Mesenteric fat pad (tissue), 1 donor: ENCODE measurements at places on chromosomes 12 and 14. TPM values are rescaled to one million over a fixed set of nuclear protein-coding genes. Genes with fewer than 3 reads are reported as not detected.

DNA sequence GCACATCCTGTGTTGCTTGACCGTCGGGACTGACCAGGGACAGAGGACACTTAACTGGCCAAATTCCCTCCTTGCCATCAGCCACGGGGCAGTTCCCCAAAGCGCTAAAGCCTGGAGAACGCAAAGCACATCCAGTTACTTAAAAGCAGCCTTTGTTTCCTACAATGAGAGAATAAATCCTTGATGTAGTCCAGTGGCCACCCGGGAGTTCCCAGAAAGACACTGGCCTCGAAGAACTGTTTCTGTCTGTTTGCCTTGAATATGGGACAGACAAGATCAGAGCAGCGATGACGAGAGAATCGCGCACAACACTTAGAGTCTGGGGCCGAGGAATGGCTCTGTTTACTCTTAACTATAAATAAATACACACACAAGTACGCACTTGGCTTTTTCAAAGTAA is 102.2 kb downstream of the TNFAIP2 start:
- DNase-seq: no peak

DNA sequence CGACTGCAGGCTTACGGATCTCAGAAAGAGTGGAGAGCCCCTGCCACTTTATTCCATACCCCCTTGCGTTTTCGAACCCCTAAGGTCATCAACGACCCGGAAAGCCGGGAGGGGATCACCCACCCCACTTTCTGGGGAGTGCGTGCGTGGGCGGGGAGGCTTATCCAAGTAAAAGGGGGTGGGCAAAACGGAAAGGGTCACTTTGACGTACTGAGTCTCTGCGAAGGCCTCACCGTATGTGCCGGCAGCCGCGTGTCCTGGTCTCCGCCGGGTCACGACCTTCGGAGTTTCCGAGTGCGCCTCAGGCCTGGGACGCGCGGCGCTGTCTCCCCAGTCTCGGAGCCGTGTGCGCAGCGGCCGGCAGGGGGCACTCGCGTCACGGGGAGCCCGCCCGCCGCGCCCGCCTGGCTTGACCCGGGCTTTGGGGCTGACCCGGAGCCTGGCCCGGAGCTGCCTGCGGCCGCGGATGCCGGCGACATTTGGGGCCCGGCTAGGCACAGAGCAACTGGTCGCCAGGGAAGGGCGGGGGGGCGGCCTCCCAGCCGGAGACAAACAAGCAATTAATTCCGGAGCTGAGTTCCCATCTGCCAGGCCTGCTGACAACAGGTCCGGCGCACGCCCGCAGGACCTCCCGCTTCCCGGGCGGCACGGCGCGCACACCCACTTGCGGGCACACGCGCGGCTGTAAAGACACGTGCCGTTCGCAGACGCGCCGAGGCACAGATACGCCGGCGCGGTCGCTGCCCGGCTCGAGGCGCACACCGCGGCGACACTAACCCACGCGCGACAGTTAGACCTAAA is 890 bp upstream of the KIF26A start:
- peak; percentile 90 for DNase-seq

DNA sequence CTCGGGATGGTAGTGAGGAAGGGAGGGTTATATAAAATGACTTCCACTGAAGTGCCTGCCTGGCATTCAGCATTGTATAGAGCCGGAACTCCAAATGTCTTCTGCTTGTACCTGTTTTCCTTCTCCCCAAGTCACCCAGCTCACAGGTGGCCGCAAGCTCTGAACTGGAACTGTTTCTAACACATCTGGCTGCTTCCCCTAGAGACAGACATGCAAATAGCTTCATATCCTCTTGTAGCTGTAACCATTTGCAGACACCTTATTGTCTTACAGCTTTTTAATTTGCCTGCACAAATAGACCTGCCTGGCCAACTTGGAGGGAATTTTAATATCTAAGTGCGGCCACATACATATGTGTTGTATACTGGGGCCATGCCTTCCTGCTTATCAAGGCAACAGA is 126.0 kb downstream of the CHST11 start:
- DNase-seq: peak; percentile 12

- peak; percentile 85 for DNase-seq
Observed at GRCh38 chr14:99809859-99810558, 16.8 kb downstream of the EML1 start.

- no peak for DNase-seq
Observed at GRCh38 chr12:101698800-101699347, 1.4 kb downstream of the CHPT1 start.

DNA sequence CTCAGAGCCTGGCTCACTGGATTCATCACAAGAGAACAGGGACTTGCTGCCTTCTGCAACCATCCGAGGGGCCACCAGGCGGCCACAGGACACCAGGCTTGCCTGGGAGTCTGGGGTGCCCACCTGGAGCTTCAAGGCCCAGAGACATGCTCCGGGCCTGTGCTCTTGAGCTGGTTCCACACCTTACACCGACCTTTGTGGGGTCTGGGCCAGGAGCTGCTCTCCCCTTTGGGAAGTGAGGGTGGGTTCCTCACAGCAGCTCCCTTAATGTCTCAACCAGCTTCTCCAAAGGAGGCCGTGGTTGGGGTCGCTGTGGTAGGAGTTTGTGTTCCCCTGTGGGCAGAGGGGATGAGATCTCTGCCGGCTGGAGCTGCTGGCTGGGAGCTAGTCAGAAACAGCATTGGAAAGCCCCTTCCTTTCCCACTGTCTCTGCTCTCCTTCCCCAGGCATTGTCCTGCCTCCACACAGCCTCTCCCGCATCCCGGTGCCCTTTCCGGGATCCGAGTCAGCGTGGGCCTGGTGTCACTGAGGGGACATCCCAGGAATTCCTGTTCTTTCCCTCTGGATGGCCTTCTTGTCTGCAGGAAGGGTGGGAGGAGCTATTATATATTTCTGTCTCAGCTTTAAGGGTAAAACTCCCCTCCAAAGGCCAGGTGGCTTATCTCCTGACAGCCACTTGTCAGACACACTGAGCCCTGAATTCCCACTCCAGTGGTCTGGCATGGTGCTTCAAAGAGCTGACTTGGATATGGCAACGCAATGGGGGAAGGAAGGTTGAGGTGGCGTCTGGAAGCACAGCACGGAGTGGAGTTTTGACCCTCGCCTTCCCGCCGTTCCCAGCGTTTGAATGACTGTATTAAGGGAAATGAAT is 5.1 kb upstream of the PAPLN start:
- no peak for DNase-seq

Gene GZMH
- total RNA-seq: not detected

- no peak for DNase-seq
Observed at GRCh38 chr12:111453071-111453989, 47.6 kb downstream of the SH2B3 start.

Gene SSPN
- 21.1 TPM for total RNA-seq

Gene KRT6C
- total RNA-seq: not detected

Gene RALGAPA1
- 50.7 TPM for total RNA-seq

Gene ACOT4
- 4.9 TPM for total RNA-seq

GRCh38 chr12:25187781-25188180 is 7.2 kb downstream of the DNAI7 start:
- no peak for DNase-seq

- no peak for DNase-seq
Observed at GRCh38 chr12:107478881-107479280, 206.7 kb upstream of the PWP1 start.

GRCh38 chr14:59336098-59336497 is 129.1 kb downstream of the GPR135 start:
- DNase-seq: no peak

Gene DHRS2
- not detected for total RNA-seq
